Fibroblast of mammary gland (primary cell): ENCODE measurements at places on chromosomes 2 and 18.

GRCh38 chr18:1806884-1807615, 764.3 kb downstream of the METTL4 start:
- DNase-seq, result no peak

- no peak for DNase-seq
Observed at GRCh38 chr18:8477615-8478014, 131.6 kb upstream of the RAB12 start.

GRCh38 chr18:50330176-50330575, 42.7 kb upstream of the CXXC1 start:
- no peak for DNase-seq

DNA sequence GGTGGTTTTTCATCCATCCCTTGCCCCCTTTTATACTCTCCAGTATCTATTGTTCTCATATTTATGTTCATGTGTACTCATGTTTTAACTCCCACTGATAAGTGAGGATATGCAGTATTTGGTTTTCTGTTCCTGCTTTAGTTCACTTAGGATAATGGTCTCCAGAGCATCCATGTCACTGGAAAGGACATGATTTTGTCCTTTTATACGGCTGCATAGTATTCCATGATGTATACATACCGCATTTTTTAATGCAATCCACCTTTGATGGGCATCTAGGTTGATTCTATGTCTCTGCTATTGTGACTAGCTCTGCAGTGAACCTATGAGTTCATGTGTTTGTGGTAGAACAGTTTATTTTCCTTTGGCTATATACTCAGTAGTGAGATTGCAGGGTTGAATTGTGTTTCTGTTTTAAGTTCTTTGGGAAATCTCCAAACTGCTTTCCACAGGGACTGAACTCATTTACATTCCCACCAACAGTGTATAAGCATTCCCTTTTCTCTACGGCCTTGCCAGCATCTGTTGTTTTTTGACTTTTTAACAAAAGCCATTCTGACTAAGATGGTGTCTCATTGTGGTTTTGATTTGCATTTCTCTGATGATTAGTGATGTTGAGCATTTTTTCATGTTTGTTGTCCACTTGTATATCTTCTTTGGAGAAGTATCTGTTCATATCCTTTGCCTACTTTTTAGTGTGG, 420.2 kb downstream of the THSD7B start:
- DNase-seq, result peak; percentile 85

DNA sequence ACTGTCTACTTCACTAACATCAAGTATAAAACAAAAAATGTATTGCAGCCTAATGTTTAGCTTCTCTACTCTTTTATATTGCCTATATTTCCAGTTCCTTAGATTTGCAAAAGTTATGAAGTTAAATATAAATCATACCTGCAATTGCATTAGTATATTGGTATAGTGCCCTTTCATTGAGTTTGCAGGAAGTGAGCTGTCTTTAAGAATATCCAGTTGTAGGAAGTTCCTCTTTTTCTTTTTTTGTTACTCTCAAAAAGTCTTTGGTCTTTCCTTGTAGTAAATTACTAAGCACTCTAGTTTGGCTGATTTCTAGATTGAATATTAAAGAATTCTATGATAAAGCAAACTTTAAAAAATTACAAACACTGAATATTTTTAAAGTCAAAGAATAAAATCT, 71.3 kb upstream of the FN1 start:
- DNase-seq, result no peak

DNA sequence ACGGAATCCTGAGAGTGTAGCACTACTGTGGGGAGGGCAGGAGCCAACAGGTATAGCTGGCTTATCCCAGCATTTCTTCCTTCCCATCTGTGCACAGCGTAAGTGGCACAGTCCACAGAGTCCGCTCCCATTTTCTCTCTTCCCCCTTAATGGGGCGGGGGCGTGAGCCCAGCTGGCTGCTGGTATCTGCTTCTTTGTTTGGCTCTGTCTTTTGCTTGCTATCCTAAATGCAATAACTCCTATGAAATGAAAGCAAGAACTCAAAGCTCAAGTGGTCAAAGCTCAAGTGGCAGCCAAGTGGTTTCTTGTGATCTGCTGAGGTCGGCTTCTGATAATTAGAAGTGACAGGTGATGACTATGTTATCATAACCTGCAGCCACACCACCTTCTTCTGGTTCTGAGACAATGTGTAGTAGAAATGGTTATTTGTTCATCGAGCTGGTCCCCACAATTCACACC, 192.7 kb downstream of the PLCL1 start:
- no peak for DNase-seq
